ENCODE measurements at places on chromosomes 3 and 15. TPM values are rescaled to one million over a fixed set of nuclear protein-coding genes. Genes with fewer than 3 reads are reported as not detected.

DNA sequence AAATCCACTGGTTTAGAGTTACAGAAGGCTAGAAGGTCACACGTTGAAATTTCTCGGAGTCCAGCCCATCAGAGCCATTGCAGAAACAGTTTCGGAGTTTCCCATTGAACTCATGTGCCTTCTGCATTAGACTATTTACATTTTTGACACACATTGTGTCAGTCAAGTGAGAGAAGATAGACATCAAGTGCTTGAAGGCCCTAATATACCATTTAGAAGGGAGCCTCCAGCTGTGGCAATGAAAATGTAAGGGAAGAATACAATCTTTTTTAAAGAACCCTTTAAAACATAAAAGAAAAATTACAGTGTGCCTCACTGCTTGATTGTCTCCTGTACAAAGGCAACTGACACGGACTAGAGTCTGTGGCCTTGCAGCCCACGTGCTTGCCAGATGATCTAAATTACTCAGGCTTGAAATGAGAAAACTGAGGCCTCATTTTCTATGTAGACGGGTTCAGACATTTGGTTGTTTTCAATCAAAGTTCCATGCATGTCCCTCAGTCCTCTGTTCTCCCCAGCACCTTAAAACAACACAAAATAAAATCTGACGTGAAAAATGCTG, 650.5 kb downstream of the ROBO2 start:
- H3K36me3 ChIP-seq = no peaks in the 10 kb centered on the region
- no peaks in the 10 kb centered on the region for H3K27me3 ChIP-seq

Gene DIS3L
- 54.2 TPM for total RNA-seq

- H3K36me3 ChIP-seq = no peaks in the 10 kb centered on the region
- no peak overlapping the region for H3K4me3 ChIP-seq
- no peak for DNase-seq
- H3K27me3 ChIP-seq = no peaks in the 10 kb centered on the region
- H3K27ac ChIP-seq = no peak overlapping the region
Observed at GRCh38 chr3:27095553-27096222, 273.5 kb downstream of the NEK10 start.

- peaks cover 53% of the 10 kb centered on the region for H3K4me1 ChIP-seq
- H3K27me3 ChIP-seq = peaks cover 99% of the 10 kb centered on the region
- no peak overlapping the region for H3K4me3 ChIP-seq
- H3K27ac ChIP-seq = no peak overlapping the region
- no peaks in the 10 kb centered on the region for H3K36me3 ChIP-seq
Observed at GRCh38 chr3:137769322-137770065, 5.4 kb downstream of the SOX14 start.

Gene AMOTL2
- total RNA-seq = 82.9 TPM

DNA sequence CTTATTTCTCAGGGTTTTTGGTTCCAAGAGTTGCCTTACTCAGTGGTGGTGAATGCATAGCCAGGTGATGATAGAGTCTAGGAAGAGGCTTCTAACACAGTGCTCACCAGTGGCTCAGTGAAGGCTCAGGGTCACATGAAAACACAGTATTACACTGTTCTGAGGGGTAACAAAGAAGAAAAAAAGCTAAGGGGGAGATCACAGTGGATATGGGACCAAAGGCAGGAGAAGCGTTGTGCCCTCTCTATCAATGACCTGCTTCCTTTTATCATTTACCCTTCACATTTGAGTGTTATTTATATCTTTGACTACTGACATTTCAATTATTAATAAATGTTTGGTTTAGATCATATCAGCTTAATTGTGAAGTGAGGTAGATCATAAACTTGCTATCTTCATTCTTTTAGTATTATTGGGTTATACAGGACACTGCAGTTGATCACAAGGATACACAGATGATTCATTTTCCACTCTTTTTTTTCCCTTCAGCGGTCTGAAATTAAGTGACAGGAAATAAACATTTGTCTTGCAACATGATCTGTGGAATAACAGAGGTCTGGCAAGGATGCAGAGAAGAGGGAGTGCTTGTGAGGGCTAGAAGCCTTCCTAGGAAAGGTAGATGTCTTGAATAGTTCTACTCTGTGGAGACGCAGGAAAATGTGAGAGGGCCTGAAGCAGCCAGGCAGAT, 171.7 kb downstream of the C3orf38 start:
- H3K4me3 ChIP-seq = no peak overlapping the region
- H3K27ac ChIP-seq = no peak overlapping the region
- no peak for DNase-seq
- no peaks in the 10 kb centered on the region for H3K4me1 ChIP-seq
- no peaks in the 10 kb centered on the region for H3K27me3 ChIP-seq
- H3K36me3 ChIP-seq = no peaks in the 10 kb centered on the region

Gene ROBO1
- total RNA-seq = 117 TPM

Gene NRROS
- total RNA-seq = 3.0 TPM

DNA sequence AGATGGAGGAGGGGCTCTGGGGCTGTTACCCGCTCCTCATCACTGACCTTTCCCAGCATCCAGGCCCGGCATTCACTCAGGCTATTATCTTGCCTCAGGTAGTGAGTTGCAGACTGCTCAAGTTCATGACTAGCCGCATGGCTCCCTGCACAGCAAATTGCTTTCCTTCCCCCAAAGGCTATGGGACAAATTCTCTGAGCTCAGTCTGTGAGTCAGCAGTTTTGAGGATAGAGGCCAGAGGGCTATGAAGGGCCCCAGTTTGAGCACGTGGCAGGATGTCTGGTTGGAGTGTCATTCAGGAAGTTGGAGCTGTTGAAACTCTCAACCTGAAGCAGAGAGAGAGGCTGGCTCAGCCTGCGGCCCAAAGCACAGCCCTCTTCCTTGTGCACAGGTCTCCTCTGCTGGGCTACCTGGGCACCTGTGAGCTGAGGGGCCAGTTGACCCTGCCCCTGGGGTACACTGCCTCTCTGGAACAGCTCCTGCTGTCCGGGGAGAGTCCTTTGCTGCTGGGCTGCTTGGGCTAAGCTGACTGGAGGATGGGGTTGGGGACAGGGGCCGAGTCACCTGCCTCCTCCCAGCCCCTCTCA, 7.9 kb downstream of the FAH start:
- H3K4me3 ChIP-seq = no peak overlapping the region
- H3K27me3 ChIP-seq = no peaks in the 10 kb centered on the region
- H3K36me3 ChIP-seq = peaks cover 26% of the 10 kb centered on the region
- no peak for DNase-seq
- no peak overlapping the region for H3K27ac ChIP-seq

DNA sequence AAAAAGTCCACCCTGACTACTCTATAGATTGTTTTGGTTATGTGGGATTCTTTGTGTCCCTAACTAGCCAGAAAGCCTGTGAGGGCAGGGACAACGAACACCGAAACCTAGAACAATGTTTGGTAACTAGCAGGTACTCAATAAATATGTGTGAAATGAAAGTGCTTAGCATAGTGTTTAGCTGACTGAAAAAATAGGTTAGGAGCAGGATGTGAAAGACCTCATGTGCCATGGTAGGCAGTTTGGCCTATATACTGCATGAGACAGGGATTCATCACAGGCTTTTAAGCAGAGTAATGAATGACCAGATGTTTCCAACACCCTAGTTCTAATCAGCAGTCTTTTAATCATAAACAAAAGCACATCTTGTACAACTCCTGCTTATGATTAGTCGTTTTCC, 64.2 kb downstream of the MYO5A start:
- H3K27me3 ChIP-seq = no peaks in the 10 kb centered on the region
- no peak overlapping the region for H3K4me3 ChIP-seq
- H3K36me3 ChIP-seq = peaks cover 8% of the 10 kb centered on the region
- H3K27ac ChIP-seq = no peak overlapping the region
- H3K4me1 ChIP-seq = no peaks in the 10 kb centered on the region

Gene TLR9
- not detected for total RNA-seq

DNA sequence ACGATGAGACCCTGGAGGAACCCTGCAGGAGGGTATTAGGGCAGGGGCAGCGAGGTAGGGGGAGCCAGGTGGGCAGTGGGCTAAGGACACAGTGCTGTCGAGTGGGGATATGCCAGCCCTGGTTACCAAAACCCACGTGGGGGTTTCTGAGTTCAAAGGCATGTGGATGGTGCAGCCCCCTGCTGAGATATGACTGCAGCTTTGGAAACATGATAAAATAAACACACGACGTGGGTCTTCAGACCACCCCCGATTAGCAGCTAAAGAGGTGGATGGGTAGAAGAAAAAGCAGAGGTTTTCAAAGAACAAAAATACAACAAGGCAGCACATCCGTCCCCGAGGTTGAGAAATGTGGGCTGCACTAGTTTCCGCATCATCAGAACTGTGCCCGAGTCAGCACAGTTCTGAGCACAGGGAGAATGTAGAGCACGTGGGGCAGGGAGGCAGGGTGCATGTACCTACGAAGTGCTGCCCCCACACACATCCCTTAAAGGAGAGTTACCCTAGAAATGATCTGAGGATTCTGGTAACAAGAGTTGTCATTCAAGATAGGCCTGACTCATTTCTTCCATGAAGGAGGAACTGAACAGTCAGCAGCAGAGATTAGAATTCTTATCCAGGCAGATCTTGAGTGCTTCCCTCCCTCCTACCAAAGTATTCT, 121.3 kb downstream of the RPLP1 start:
- H3K27me3 ChIP-seq = peaks cover 15% of the 10 kb centered on the region
- peaks cover 2% of the 10 kb centered on the region for H3K36me3 ChIP-seq
- no peak for DNase-seq
- H3K4me3 ChIP-seq = no peak overlapping the region
- H3K27ac ChIP-seq = no peak overlapping the region

DNA sequence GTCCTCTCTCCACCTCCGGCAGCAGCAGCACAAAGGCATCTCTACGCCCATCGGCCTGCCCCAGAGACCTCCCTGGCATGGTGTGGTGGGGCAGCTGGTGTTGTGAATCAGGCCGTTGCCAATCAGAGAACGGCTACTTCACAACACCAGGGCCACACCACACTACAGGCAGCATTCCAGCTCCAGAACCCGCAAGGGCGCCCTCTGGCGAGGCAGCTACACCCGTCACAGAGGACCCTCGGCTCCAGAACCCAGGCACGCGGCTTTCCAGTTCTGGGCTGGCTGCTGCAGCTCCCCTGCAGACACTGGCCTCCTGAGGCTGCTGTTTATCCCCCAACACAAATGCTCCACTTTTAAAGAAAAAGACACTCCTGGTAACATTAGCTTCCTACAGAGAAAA, 127.5 kb upstream of the TOPAZ1 start:
- H3K4me1 ChIP-seq = peaks cover 22% of the 10 kb centered on the region
- no peak overlapping the region for H3K27ac ChIP-seq
- H3K27me3 ChIP-seq = no peaks in the 10 kb centered on the region

Data from spinal cord (tissue), 10 donors.